ENCODE measurements at places on chromosomes 3 and 15. TPM values are rescaled to one million over a fixed set of nuclear protein-coding genes. Genes with fewer than 3 reads are reported as not detected.

GRCh38 chr3:64805248-64805647 is 117.4 kb upstream of the ADAMTS9 start:
- DNase-seq = no peak
- no peaks in the 10 kb centered on the region for H3K36me3 ChIP-seq
- no peak overlapping the region for H3K27ac ChIP-seq
- H3K27me3 ChIP-seq = no peaks in the 10 kb centered on the region

- DNase-seq = no peak
- no peak overlapping the region for H3K4me3 ChIP-seq
- no peaks in the 10 kb centered on the region for H3K36me3 ChIP-seq
- no peaks in the 10 kb centered on the region for H3K4me1 ChIP-seq
- peaks cover 4% of the 10 kb centered on the region for H3K27me3 ChIP-seq
Observed at GRCh38 chr15:33112541-33113105, 81.9 kb downstream of the FMN1 start.

DNA sequence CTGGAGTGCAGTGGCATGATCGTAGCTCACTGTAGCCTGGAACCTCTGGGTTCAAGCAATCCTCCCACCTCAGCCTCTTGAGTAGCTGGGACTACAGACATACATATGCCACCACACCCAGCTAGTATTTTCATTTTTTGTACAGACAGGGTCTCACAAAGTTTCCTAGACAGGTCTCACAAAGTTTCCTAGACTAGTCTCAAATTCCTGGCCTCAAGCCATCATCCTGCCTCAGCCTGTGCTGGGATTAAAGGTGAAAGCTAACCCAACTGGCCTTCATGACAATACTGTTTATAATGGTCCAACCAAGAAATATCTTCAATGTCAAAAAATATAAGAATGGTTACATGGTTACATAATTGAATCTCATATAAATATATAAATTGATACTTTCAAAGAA is 24.0 kb downstream of the GPR176 start:
- H3K27me3 ChIP-seq = peaks cover 10% of the 10 kb centered on the region
- no peak for DNase-seq
- H3K4me3 ChIP-seq = no peak overlapping the region
- no peak overlapping the region for H3K27ac ChIP-seq
- no peaks in the 10 kb centered on the region for H3K4me1 ChIP-seq

- peaks cover 10% of the 10 kb centered on the region for H3K36me3 ChIP-seq
- H3K27ac ChIP-seq = no peak overlapping the region
- DNase-seq = no peak
- H3K4me1 ChIP-seq = no peaks in the 10 kb centered on the region
Observed at GRCh38 chr3:31057891-31058290, 163.4 kb upstream of the GADL1 start.

DNA sequence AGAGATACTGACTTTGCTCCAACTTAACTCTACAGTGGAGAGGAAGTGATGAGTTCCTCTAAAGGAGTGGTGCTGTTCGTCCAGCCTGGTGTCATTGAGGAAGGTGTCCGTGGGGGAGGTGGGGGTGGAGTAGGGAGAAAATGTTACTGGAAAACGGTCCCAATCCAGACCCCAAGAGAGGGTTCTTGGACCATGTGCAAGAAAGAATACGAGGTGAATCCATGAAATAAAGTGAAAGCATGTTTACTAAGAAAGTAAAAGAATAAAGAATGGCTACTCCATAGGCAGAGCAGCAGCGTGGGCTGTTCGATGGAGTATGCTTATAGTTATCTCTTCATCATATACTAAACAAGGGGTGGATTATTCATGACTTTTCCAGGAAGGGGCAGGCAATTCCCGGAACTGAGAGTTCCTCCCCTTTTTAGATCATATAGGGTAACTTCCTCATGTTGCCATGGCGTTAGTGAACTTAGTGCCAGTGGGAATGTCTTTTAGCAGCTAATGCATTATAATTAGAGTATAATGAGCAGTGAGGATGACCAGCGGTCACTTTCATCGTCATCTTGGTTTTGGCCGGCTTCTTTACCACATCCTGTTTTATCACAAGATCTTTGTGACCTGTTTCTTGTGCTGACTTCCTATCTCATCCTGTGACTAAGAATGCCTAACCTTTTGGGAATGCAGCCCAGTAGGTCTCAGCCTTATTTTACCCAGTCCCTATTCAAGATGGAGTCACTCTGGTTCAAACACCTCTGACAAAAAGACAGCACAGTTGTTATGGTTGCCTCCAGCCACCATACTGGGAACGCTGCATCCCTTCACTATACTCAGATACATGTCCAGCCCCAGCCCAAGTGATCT is 38.6 kb downstream of the CLEC3B start:
- peak overlapping the region; percentile 56 for H3K4me3 ChIP-seq
- H3K27ac ChIP-seq = peak overlapping the region; percentile 4
- DNase-seq = peak; percentile 75
- peaks cover 2% of the 10 kb centered on the region for H3K27me3 ChIP-seq

DNA sequence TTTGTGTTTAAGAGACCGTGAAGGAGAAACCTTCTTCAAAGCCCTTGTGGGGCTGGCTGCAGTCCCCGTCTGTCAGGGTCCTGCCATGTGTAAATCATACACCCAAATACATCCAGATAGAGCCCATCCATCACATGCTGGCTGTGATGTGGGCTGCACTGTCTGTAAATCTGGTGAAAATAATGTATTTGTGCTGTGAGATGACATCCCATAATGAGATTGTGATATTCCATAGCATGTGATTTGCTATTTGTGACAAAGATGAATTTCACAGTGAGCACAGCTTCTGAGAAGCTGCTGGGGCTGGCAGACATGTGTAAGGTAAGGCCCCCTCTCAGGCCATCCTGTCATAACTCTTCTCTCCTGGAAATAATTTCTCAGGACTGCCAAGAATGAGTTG is 114.3 kb upstream of the MB21D2 start:
- H3K27me3 ChIP-seq = peaks cover 2% of the 10 kb centered on the region
- no peak for DNase-seq
- no peak overlapping the region for H3K4me3 ChIP-seq
- no peak overlapping the region for H3K27ac ChIP-seq
- H3K36me3 ChIP-seq = no peaks in the 10 kb centered on the region

GRCh38 chr3:62569609-62570008 is 196.3 kb upstream of the FEZF2 start:
- H3K27ac ChIP-seq = no peak overlapping the region
- no peak for DNase-seq
- H3K4me1 ChIP-seq = no peaks in the 10 kb centered on the region

DNA sequence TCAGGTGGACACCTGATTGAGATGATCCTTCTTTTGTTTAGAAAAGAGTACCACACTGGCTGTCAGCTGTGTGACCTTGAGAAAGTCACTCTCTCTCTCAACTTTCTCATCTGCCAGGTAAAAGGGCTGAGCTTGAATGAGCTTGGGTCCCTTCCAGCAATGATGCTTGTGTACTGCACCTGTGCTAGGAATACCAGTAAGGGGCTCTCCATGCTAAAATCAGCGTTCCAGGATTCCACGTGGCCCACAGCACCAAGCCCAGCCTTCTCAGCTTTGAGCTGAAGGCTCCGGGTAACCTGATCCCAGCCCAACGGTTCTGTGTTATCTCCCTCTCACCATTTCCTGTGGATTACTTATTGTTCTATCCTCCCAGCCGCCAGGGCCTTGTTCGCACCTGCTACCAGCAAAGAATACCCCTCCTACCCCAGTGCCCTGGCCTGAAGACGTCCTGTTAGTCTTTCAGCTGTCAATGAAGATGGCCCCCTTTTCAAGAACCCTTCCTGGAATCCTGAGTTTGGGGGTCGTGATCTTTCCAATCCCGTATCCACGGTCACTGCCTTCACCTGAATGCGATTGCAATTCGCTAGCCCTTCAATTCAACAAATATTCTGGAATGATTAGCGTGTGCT is 54.2 kb upstream of the CGNL1 start:
- H3K36me3 ChIP-seq = no peaks in the 10 kb centered on the region
- peaks cover 2% of the 10 kb centered on the region for H3K27me3 ChIP-seq
- DNase-seq = no peak
- no peaks in the 10 kb centered on the region for H3K4me1 ChIP-seq
- no peak overlapping the region for H3K27ac ChIP-seq
- no peak overlapping the region for H3K4me3 ChIP-seq

The ROBO1 gene
- not detected for total RNA-seq

DNA sequence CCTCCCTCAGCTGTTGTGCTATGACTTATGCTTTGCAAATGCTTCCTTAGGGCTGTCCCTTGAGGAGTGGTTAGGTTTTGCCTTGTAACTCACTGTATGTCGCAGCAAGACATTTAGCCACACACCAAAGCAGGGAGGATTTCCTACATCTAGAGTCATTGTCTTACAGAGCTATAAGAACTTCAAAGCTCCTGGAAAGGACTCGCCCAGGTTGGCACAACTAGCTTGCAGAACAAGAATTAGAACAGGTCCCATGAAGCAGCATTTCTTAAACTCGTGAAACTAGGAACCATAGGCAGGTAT is 19.4 kb upstream of the ACAP2 start:
- no peak overlapping the region for H3K4me3 ChIP-seq
- no peak overlapping the region for H3K27ac ChIP-seq
- DNase-seq = no peak
- H3K27me3 ChIP-seq = no peaks in the 10 kb centered on the region
- H3K4me1 ChIP-seq = peaks cover 9% of the 10 kb centered on the region

DNA sequence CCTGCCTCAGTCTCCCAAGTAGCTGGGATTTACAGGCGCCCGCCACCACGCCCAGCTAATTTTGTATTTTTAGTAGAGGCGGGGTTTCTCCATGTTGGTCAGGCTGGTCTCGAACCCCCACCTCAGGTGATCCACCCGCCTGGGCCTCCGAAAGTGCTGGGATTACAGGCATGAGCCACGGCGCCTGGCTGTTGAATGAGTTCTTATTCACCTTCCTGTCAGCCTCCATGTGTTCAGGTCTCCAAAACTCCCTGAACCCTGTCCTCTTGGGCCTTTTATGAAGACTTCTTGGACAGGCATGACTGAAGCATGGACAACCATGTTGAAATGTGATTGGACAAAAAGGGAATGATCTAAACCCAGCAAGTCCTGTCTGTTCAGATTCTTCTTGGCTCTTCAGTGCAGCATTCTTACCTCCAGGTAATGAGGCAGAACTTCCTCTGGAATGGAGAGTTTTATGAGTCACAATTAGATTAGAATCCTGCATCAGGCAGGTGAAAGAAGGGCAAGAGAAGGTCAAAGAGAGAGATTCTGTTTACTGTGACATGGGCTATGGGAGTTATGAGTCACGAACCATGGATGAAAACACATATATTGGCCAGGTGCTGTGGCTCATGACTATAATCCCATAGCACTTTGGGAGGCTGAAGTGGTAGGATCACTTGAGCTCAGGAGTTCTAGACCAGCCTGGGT is 23.1 kb upstream of the EIF4A2 start:
- peaks cover 4% of the 10 kb centered on the region for H3K4me1 ChIP-seq
- no peaks in the 10 kb centered on the region for H3K36me3 ChIP-seq
- H3K4me3 ChIP-seq = no peak overlapping the region
- DNase-seq = no peak
- peaks cover 4% of the 10 kb centered on the region for H3K27me3 ChIP-seq

DNA sequence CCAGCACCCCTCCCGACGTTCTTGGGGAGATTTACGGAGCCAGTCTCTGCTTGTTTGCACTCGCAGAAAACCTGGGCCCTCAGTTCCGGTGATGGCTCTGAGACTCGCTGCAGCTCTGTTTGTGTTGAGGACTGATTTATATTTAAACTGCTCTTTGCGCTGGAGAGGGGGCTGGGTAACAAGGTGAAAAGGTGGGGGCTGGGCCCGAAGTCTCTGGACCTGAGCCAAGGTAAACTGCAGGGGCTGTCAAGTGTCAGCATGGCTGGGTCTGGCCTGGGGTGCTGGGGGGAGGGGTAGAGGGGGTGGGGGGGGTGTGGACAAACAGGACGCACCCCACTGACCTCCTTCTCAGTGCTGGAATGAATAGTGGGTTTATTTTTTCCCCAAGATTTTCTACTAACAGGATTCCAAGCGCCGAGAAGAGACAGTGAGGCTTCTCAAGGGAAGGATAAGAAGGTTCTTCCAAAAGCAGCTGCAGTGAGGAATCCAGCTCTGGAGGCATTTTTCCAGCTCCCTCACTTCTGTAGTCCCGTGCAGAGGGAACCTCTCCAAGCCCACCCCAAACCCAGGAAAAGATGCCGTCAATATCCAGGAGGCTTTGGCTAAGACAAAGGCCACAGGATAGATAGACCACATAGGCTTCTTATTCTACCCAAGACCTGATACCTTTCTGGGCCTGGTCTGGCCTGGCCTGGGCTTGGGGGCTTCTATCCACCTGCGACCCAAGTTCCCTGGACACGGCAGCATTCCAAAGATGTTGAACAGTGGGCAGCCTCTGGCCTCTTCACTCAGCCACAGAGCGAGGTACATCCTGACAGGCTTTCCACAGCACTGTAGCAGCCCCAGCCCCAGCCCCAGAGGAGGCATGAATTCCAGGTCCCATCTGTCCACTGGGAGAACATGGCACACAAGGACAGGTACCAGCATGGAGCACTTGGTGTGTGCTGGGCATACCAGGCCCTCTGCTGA is 938 bp upstream of the SLCO2A1 start:
- no peak for DNase-seq
- H3K27me3 ChIP-seq = peaks cover 32% of the 10 kb centered on the region
- no peak overlapping the region for H3K4me3 ChIP-seq
- H3K36me3 ChIP-seq = no peaks in the 10 kb centered on the region
- H3K27ac ChIP-seq = no peak overlapping the region

GRCh38 chr15:78103406-78104118 is 11.2 kb downstream of the SH2D7 start:
- peak overlapping the region; percentile 78 for H3K27ac ChIP-seq
- H3K36me3 ChIP-seq = no peaks in the 10 kb centered on the region
- H3K4me3 ChIP-seq = no peak overlapping the region
- H3K4me1 ChIP-seq = peaks cover 39% of the 10 kb centered on the region
- H3K27me3 ChIP-seq = no peaks in the 10 kb centered on the region
- peak; percentile 87 for DNase-seq

DNA sequence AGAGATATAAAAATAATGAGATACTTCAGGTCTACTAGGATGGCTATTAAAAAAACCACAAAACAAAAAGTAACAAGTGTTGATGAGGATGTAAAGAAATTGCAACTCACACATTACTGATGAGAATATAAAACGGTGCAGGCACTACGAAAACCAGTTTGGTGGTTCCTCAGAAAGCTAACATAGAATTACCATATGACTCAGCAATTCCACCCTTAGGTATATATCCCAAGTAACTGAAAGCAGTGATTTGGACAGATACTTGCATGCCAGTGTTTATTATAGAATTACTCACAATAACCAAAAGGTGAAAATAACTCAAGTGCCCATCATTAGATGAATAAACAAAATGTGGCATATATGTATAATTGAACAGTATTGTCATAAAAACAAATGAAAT is 87.5 kb upstream of the MELTF start:
- H3K27me3 ChIP-seq = no peaks in the 10 kb centered on the region
- no peak overlapping the region for H3K27ac ChIP-seq
- peaks cover 8% of the 10 kb centered on the region for H3K4me1 ChIP-seq
- H3K36me3 ChIP-seq = peaks cover 16% of the 10 kb centered on the region

- DNase-seq = no peak
- H3K4me1 ChIP-seq = no peaks in the 10 kb centered on the region
- H3K36me3 ChIP-seq = no peaks in the 10 kb centered on the region
- H3K27ac ChIP-seq = no peak overlapping the region
- no peaks in the 10 kb centered on the region for H3K27me3 ChIP-seq
- H3K4me3 ChIP-seq = no peak overlapping the region
Observed at GRCh38 chr3:78993375-78993774, 774.4 kb downstream of the ROBO1 start.

All from activated CD4-positive, alpha-beta memory T cell treated with anti-CD3 and anti-CD28 coated beads for 36 hours (primary cell).